Astrocyte of the hippocampus (primary cell): ENCODE measurements at places on chromosomes 5 and 9.

DNA sequence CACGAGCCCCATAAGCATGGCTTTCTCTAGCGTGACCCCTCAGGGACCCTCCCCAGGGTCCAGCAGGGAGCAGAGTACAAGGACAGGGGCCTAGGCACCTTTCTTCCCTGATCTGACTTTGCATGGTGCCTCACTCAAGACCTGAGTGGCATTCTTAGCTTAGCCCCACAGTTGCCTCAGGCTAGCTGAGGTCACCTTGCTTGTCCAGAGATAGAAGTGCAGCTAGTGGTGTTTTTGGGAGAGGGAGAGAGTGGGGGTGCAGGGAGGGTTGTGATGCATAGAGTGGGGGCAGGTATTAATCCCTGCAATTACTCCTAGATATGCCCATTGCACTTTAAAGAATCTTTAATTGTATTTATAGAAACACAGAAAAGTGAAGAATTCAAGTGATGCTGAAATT is 8.4 kb upstream of the TRIO start:
- no peak for DNase-seq

GRCh38 chr9:32117291-32117690 is 267.2 kb upstream of the ACO1 start:
- DNase-seq: no peak

- no peak for DNase-seq
These were observed 11.4 kb upstream of the GRIN1 start for GRCh38 chr9:137127301-137128157.

- DNase-seq: peak; percentile 50
These were observed 78.3 kb upstream of the HSPA9 start for GRCh38 chr5:138653502-138653901.

DNA sequence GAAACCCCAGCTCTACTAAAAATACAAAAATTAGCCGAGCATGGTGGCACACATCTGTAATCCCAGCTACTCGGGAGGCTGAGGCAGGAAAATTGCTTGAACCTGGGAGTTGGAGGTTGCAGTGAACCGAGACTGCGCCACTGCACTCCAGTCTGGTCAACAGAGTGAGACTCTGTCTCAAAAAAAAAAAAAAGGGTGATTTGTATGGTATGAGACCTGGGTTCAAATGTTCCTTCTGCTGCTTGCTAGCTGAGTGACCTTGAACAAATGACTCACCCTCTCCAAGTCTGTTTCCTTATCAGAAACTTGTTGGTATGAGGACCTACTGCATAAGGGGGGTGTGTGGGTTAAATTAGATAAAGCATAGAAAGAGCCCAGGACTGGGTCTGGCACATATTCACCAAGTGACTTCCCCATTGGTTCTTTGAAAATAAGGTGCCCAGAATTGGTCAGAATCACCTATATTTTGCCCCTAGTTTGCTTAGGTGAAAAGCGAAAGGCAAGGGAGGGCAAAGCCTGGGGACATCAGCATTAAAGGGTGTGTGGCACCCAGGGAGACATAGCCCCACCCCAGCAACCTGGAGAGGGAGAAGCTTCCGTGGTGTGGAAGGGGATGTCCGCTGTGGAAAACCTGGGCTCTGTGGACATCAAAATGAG is 9.9 kb downstream of the SLC25A25 start:
- DNase-seq: no peak

DNA sequence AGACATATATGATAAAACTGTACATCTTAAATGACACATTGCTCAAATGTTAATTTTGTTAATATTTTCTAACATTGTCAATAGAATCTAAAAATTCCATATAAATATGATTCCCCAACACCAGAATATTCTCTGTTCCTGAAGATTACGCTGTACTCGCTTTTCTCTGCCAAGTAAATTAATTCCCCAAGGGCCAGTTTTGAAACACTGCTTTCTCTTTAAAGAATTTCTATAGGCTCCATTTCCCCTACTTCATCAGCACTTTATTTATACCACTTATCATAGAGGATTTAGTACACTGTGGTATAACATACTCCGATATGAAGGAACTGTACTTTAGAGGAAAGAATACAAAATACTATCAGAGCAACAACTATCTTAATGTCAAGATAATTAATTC is 101.4 kb upstream of the ACOT12 start:
- DNase-seq: no peak

GRCh38 chr5:39080597-39081204 is 6.5 kb upstream of the RICTOR start:
- peak; percentile 58 for DNase-seq

DNA sequence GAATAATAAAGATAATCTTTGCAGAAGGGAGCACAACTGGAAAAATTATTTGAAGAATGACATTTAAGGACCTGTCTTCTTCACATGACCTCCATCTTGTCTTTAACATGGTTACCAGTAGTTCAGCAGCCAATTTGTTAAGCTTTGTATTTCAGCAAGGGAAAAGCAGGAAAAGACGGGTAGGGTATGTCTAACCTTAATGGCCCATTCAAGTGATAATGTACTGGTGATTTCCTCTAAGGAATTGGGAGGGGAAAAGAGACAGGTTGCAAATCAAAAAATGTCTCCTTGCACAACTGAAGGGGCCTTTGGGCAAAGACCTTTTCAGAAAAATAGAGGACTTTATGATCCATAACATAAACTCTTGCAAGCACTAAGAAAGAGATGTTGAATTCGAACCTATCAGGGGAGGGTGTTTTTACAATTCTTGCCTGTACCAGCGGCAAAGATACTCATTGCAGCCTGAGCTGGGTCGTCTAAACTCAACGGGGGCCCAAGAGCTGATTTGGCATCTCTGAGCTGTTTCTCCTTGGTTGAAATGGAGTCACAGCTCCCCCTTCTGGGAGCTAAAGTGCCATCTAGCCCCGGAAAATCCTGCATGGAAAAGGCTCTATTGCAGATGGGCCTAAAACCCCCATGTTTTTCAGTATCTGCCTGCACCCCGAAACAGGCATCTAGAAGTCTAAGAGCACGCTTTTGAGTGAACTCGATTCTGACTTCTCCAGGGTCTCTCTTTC is 3.8 kb downstream of the BRINP1 start:
- DNase-seq: peak; percentile 76

DNA sequence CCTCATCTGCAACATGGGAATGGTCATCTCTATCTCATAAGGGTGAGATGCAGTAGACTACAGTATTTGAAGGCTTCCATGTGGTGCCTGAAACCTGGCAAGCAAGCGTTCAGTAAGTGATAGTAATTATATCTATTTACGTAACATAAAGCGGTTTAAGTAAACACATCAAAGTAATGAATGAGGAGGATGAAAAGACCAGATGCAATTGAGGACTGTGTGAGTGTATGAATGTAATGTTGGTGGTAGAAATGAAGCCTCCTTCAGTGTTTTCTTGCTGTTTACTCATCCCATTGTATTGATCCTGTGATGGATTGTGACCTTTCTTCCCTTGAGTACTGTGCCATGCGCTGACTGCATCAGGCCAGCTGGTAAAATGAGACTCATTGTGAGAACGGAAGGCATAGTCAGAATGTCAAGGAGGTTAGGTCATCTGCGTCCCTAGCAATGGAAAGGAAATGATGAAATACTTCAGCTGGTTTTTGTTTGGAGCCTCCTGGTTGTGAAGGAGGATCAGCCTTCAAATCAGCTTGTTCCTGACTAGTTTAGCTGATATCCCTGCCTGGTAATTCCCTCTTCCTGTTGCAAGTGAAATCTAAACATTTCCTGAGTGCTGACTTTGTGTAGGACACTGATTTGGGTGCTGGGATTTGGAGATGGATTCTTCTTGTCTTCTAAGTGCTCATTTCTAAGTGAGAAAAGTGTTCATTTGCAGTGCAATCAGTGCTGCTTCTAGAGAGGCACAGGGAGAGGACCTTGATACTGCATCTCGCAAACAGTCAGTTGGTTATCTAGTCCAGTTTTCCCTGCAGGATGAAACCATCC is 35.6 kb downstream of the TNFSF8 start:
- DNase-seq: peak; percentile 89

DNA sequence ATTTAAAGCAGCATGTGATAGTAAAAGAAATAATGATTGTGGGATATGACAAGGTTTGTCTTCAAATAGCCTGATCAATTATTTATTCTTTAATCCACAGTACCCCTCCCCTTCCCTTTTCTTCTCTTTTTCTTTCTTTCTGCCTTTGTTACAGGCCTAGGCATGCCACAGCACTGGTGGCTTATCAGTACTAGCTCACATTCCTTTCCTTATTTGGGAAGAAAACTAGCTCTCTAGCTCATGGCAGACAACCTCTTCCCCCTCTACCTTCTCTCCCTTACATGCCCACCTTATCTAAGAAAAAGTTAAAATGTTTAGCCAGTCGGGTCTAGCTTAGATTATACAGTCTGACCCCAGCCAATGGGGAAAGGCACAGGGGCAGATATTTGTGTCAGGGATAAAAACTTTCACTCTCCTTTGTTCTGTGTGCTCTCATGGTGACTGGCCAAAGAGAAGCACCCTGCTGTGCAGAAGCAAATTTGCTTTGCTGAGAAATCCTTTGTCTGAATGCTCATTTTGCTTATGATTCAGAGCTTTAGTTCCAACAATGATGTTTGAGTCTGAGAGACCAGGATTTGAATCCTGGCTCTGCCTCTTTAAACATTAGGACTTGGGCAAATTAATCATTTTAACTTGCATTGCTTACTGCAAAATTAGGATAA is 75.8 kb upstream of the CDH12 start:
- DNase-seq: no peak

DNA sequence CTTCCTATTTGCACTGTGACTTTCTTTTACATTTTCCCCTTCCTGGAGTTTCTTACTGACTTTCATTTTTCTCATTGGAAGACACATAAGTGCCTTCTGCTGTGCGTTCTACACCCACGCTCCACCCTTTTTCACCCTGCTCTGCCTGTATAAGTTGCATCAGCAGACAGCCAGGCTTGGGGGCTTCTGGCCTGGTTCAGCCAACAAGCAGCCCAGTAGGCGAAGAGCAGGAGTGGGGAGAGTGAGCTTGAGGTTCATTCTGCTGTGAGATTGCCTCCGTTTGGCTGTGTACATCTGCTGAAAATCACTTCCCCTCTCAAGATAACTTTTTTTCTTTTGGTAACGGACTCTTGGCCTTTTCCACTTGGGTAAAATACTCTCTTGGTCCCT is 38.4 kb downstream of the RASGRF2 start:
- no peak for DNase-seq
